ENCODE measurements at places on chromosomes 2 and 18.

DNA sequence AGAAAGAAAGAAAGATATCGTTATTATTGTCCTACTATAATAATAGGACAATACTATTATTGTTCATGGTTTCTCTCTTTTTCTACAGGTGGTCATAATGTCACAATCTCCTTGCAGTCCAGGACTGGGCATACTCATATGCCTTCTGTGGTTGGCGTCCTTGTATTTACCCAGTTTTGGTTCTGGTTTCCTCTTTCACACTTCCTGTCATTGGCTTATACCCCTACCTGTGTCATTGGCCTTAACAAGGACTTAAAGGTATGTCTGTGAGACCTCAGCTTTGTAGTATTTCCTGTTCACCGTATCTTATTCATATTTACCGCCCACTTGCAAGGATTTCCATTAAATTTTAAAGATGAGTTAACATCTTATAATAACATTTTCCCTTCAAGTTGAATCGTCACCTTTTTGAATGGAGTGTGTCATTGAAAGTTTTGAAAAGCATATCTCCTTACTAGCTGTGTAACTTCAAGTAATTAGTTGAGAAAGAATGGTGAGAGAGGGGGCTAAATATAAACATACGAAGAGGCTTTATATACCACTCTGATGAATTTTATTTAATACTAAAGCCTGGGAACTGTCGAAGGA lies 36.5 kb upstream of the HTR2B start:
- H3K4me1 ChIP-seq = peaks cover 24% of the 10 kb centered on the region
- peaks cover 28% of the 10 kb centered on the region for H3K36me3 ChIP-seq
- no peak for DNase-seq
- H3K4me3 ChIP-seq = no peak overlapping the region
- H3K27me3 ChIP-seq = no peaks in the 10 kb centered on the region
- peak overlapping the region; percentile 91 for H3K27ac ChIP-seq

DNA sequence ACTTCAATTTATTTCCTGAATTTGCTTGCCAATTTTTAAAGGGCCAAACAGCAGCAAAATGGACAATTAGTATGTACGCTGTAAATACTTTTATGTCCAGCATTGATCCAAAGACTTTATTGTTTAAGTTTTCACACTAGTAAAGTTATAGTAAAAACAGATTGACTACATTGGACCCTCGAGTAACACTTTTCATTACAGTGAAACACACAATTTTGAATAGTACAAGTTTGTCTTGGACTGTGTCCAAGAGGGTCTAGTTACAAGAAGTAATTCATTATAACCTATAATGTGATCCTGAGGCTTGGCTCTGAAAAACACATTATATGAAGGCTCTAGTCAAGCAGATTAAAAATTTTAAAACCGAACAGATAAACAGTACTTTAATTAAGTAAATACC lies 11.4 kb upstream of the RBBP8 start:
- H3K27ac ChIP-seq = no peak overlapping the region
- H3K27me3 ChIP-seq = no peaks in the 10 kb centered on the region
- H3K4me3 ChIP-seq = no peak overlapping the region
- H3K4me1 ChIP-seq = peaks cover 6% of the 10 kb centered on the region

DNA sequence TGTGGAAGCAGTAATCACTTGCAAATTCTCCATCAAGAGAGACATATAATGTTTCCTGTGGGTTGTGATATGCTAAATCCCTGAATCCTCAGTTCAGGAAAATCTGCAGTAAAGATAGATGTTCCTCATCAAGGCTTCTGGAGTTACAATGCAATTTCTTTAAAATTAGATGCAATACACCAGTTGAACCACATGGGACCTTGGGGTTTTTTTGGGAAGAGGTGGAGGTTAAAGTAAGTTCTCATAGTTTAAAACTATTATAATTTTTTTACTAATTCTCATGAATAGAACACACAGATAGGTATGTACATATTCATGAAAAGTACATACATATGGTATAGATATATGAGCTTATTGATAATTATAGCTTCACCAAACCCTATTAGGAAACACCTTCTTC lies 496.2 kb downstream of the SATB2 start:
- no peak overlapping the region for H3K4me3 ChIP-seq
- H3K4me1 ChIP-seq = peaks cover 7% of the 10 kb centered on the region
- no peaks in the 10 kb centered on the region for H3K27me3 ChIP-seq
- no peaks in the 10 kb centered on the region for H3K36me3 ChIP-seq

DNA sequence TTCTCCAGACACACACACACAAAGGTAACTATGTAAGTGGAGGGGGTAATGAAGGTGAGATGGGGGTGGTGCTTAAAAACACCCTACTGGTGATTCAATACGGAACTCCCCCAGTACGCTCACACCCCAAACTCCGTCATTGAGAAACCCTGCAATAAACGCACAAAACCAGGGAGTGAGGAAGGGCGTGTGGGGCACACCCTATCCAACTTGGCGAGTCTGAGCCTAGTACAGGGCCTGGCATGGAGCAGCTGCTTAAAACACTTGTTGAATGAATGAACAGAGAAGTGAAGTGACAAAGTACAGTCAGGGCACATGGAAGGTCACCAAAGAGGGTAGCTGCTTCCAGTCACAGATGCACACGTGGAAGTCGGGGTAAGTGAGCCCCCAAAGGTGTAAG lies 146.8 kb upstream of the SMAD2 start:
- DNase-seq = no peak
- peaks cover 37% of the 10 kb centered on the region for H3K4me1 ChIP-seq
- no peak overlapping the region for H3K27ac ChIP-seq
- no peaks in the 10 kb centered on the region for H3K36me3 ChIP-seq
- no peaks in the 10 kb centered on the region for H3K27me3 ChIP-seq
- H3K4me3 ChIP-seq = no peak overlapping the region

DNA sequence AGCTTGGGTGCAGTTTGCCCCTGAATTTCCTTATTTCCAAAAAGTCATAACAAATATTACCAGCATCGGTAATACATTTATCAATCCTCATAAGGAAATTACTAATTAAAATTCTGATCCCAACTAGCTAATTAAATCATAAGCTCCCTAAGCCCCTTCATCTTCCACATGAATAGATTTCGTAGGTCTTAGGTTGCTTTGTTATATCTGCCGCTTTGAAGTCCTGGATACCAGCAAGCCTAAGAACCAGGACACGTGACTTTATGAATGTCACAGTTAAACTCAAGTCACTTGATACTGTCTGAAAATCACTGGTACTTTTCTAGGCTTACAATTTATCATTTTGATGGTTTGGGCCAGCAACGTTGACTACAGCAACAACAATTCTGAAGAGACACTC lies 134.8 kb upstream of the CAVIN2 start:
- H3K4me1 ChIP-seq = peaks cover 38% of the 10 kb centered on the region
- H3K27me3 ChIP-seq = no peaks in the 10 kb centered on the region
- no peak overlapping the region for H3K27ac ChIP-seq
- no peak for DNase-seq
- H3K4me3 ChIP-seq = no peak overlapping the region

DNA sequence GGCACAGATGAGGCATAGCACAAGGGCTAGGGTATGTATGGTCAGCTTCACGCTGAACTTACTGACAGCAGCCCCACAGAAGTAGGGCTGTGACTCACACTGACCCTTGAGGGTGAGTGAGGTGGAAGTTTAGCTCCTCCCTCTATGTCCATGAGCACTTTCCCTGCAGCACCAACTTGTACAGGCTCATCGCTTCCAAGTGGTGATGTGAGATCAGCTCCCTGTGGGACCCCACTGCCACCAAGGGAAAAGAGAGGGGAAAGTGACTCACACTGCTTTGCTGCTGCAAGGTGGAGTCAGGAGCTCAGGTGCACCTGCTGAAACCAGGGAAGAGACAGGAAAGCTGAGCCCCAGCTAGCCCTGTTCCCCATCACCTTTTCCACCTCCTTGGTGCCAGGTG lies 91.5 kb downstream of the TEX51 start:
- no peak for DNase-seq
- H3K36me3 ChIP-seq = no peaks in the 10 kb centered on the region
- peaks cover 6% of the 10 kb centered on the region for H3K27me3 ChIP-seq
- no peak overlapping the region for H3K27ac ChIP-seq
- no peak overlapping the region for H3K4me3 ChIP-seq

GRCh38 chr2:25279091-25279651 lies 62.6 kb downstream of the DNMT3A start:
- H3K27ac ChIP-seq = no peak overlapping the region
- no peaks in the 10 kb centered on the region for H3K27me3 ChIP-seq
- peaks cover 5% of the 10 kb centered on the region for H3K36me3 ChIP-seq
- no peak for DNase-seq

- no peaks in the 10 kb centered on the region for H3K27me3 ChIP-seq
- peaks cover 19% of the 10 kb centered on the region for H3K4me1 ChIP-seq
- DNase-seq = no peak
- H3K36me3 ChIP-seq = no peaks in the 10 kb centered on the region
- no peak overlapping the region for H3K27ac ChIP-seq
Measured at GRCh38 chr2:145682546-145683157, 1162.7 kb upstream of the ZEB2 start.

Measured in WTC11 (cell line).